ENCODE measurements at places on chromosomes 5 and 9. TPM values are rescaled to one million over a fixed set of nuclear protein-coding genes. Genes with fewer than 3 reads are reported as not detected.

The MTX3 gene
- total RNA-seq: 16.6 TPM

The FOXD4L4 gene
- not detected for total RNA-seq

The OCLN gene
- 39.9 TPM for total RNA-seq

The NUTM2F gene
- total RNA-seq: not detected

The CARTPT gene
- total RNA-seq: not detected

The SETD9 gene
- 14.4 TPM for total RNA-seq

The PCDHA1 gene
- not detected for total RNA-seq

The EPB41L4B gene
- total RNA-seq: 11.8 TPM

The SUSD3 gene
- 25.1 TPM for total RNA-seq

The ADAMTSL1 gene
- total RNA-seq: 1.8 TPM

The TGFBI gene
- total RNA-seq: 3.2 TPM

The HMCN2 gene
- total RNA-seq: 5.2 TPM

Data from H7 (cell line).